ENCODE measurements at places on chromosomes 7 and 10.

DNA sequence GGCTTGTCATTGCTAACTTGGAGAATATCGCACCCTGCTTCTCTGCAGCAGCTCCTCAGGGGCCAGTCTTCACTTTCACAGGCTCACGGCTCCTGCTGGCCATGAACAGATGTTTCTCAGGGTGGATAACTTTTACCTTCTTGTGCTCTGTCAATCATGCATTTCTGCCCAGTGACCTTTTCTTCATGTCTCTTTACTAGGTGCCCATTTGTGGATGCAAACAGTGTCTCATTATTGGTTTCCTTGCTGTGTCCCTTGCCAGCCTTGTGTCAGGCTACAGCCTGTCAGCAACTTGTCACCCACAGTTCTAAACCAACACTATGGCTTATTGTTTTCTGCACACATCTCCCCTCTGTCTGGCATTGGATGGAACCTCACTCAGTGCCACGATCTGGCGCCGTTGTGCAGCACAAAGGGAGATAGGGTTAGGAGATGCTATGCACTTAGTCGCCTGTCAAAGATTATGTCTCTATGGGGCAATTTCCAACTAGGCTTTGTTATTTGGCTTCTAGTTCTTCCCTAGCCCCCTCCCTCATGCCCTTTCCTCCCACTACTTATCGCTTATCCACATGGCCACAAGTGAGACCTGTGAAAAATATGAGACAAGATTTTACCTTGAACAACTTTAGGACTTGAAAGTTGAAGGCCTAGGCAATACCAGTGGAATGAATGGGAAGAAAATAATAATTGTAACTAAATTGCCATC is 45.7 kb upstream of the NXPH1 start:
- no peak for DNase-seq

- DNase-seq = peak; percentile 9
Observed at GRCh38 chr10:90856964-90857634, 740 bp downstream of the HTR7 start.

GRCh38 chr7:28823582-28823981 is 134.5 kb downstream of the TRIL start:
- DNase-seq = no peak

GRCh38 chr10:103663802-103664201 is 170.3 kb downstream of the NEURL1 start:
- no peak for DNase-seq

DNA sequence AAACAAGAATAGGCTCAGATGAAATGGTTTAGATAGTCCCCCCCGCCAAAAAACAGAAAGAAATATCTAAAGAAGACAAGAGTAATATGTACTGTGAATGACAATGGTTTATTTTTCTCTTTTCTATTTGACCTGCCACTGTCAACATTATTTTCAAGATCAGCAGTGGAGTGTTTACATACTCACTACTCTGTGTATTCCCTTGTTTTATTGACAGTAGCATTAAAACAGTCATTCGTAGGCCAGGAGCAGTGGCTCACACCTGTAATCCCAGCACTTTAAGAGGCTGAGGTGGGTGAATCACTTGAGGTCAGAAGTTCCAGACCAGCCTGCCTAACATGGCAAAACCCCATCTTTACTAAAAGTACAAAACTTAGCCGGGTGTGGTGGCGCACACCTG is 245.3 kb upstream of the SLC26A5 start:
- no peak for DNase-seq

DNA sequence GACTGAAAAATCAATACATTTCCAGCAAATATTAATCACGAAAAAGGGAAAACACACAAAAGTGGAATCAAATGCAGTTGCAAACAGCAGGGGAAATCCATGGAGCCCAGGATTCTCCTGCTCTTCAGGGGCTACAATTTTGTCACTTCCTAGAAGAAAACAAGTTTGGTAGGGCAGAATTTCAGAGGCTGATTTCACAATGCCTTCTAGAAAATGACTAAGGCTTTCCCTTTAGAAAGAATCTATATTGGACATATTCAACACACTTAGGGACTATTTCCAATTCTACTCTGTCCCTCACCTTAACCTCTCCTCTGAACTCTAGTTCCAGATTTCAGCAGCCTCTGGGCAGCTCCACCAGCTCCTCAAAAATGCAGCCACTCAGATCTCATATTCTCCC is 111.3 kb downstream of the HECTD2 start:
- no peak for DNase-seq

- DNase-seq = no peak
Observed at GRCh38 chr7:74388880-74389415, 64.8 kb upstream of the GTF2IRD1 start.

- DNase-seq = no peak
Observed at GRCh38 chr7:20200971-20201370, 16.2 kb downstream of the MACC1 start.

DNA sequence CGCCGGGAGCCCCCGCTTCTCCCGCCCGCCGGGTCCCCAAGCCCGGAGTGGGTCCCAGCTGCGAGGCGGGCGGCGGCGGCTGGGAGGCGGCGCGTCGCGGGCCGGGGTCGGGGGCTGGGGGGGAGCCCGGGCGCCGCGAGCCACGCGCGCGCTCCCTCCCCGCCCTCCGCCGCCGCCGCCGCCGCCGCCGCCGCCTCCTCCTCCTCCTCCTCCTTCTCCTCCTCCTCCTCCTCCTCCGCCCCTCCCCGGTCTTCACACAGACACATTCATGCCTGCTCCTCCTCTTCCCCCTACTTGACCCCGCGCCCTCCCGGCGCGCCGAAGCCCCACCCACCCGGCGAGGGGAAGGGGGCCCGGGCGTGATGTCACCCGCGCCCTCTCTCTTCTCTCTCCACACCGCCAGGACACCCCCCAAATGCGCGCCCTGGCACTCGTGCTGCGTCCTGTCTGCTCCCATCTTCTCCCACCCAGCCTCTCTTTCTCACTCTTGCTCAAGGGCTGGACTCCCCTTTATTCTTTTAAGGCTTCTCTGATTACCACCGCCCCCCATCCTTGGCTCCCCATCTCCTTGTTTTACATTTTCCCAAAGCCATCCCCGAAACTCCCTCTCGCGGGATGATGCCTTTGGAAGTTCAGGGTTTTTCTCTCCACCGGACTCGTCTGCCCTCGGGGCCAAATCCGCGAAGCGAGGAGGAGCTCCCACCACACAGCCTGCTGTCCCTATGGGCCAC is 967 bp upstream of the GLI3 start:
- no peak for DNase-seq

DNA sequence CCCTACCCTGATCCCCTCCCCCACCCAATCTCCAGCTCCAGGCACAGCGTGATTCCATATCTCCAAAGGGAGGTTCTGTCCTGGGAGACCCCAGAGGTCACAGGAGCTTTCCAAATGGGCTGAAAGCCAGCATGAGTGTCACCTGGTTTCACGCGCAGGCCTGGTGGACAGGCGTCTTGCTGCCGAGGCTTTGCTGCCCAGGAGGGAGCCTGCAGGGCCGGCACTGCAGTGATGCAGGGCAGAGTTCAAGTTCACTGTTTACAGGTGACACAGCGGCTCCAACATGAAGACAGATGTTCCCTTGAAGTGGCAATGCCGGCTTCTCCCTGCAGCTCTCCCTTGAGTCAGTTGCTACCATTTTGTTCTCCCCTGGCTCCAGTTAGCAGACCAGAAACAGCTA is 104.3 kb downstream of the TCERG1L start:
- DNase-seq = no peak

DNA sequence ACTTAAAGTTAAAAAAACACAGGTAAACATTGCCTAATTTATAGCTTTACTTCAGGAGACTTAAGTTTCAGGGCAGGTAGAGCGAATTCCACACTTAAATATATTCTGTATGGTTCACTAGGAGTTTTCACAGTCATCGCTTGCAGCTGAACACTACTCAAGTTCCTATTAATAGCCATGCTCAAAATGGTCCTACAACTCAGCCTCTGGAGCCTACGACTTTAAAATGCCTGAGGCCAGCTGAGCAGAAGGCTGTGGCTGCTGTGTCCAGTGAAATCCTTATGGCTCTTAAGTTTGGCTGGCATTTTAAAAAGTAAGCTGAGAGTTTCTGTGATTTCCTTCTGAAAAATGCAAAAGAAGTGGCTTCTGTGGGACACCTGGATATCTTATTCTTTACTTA is 105.4 kb upstream of the GLI3 start:
- no peak for DNase-seq

- no peak for DNase-seq
Observed at GRCh38 chr7:117014673-117015133, 61.4 kb downstream of the ST7 start.

- DNase-seq = no peak
Observed at GRCh38 chr10:117740691-117741222, 198.2 kb downstream of the EMX2 start.

DNA sequence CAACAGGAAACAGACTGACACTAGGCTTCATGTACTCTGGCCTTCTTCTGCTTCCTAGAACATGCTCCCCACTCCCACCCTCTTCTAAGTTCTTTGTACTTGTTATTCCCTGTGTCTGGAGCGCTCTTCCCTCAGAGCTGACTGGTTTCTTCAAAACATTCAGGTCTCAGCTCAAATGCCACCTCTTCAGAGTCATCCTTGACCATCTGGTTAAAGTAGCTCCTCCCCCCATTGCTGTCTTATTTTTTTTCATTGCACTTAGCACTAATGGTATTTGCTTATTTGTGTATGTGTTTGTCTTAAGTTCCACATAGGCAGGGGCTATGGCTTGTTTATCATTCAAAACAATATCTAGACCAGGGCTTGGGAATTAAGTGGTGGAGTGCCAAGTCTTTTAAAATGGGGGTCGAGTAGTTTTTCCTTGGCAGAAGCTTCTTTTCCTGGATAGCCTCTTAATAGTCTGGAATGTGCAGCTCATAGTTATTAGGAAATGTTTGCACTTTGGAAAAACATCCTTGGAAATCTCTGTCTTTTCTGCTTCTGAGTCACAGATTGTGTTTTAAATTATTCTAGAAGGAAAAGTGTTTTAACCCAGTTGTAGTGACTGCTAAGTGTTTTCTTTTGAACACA is 60.0 kb downstream of the RALA start:
- DNase-seq = no peak

- DNase-seq = no peak
Observed at GRCh38 chr10:85524001-85524666, 842.5 kb downstream of the GRID1 start.

- DNase-seq = peak; percentile 1
Observed at GRCh38 chr10:27744802-27745731, 552 bp downstream of the MKX start.

- DNase-seq = no peak
Observed at GRCh38 chr7:108609643-108610042, 40.0 kb downstream of the DNAJB9 start.

- DNase-seq = no peak
Observed at GRCh38 chr7:16695621-16696237, 49.7 kb downstream of the BZW2 start.

DNA sequence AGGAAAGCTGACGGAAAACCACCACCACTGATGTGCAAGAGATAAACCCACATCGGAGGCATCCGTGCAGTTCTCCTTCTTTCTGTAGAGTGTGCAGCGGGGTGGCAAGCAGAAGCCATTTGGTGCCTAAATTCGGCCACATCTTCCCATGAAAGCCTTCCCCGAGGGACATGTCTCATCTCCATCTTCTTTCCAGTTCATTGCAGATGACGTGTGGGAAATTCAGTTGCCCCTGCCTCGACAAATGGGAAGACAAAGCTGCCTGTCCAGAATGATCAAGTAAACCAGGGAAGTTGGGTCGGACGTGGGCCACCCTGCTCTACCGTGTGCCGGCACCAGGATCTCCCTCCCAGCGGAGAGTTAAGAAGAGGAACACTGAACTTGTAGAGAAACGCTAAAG is 14.5 kb downstream of the BEND7 start:
- no peak for DNase-seq

DNA sequence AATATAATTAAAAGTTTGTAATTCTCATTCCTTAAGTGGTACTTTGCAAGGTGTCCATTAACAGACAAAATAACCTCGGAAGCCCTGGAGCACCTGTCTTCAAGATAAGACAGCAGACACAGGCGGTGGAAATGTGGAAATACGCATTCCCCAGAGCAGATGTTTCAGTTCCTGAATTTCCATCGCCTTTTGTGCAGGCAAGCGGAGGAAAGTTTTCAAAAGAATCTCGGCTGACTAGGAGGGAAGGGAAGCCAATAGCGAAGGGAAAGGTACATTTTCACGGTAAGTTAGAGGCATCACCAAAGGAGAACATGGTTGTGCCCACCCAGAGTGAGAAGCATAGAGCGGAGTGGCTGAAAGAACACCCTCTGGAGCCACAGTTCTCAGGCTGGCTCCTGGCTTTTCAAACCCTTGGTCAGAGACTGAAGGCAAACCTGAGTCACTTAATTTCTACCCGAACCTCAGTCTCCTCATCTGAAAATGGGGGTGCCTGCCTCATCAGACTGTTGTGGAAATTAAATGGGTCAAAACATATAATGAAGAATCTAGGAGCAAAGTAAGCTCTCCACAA is 13.6 kb downstream of the CPA1 start:
- DNase-seq = no peak

GRCh38 chr7:136103545-136104268 is 126.5 kb upstream of the MTPN start:
- no peak for DNase-seq

DNA sequence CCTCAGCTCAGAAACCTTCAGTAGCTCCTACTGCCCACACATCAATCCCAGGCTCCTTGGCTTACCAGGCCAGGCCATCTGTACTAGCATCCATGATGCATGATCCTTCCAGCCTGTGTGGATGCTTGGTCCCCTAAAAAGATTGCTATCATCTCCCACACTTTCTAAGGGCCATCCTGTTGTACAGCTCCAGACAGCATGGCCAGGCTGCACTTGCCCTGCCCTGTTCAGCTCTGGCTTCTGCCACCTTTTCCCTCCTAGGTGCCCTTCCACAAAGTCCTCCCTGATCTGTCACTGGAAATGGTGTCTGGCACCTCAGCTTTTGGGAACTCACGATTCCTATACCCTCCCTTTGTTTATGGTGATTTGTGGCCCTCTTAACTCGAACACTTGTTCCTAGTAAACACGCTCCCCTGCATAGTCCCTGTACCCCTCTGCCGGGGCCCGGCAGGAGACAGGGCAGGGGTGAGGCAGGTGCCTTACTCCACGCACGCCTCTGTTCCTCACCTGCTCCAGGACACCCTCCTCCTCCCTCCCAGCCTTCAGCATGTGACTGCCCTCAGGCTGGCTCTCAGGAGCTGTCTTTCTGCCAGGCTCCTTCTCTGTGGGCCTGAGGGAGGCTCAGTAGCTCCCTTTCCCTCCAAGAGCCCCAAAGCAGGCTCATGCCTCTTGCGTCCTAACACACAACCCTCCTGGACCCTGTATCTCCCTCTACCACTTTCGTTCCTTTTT is 71.8 kb downstream of the CDH23 start:
- no peak for DNase-seq
